Uterus (tissue), 4 donors: ENCODE measurements at places on chromosomes 2 and 18.

GRCh38 chr2:151056870-151057269 lies 204.8 kb downstream of the RBM43 start:
- DNase-seq = no peak

DNA sequence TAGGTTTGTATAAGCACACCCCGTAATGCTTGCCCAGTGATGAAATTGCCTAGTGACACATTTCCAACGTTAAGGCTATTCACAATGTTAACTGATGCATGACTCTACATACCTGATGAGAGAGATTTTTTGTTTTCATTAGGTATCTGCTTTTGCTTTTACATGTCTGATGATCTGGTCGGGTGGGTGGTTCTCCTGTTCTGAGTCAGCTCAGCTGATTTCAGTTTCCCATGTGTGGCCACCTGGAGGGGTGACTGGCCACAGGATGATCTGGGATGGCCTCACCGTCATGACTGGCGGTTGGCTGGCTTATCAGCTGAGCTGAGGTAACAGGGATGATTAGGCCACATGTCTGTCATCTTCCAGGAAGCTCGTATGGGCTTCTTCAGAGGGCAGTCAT lies 33.8 kb upstream of the ACYP2 start:
- no peak for DNase-seq

GRCh38 chr18:2471523-2471922 lies 99.8 kb downstream of the METTL4 start:
- no peak for DNase-seq

GRCh38 chr2:200798514-200798913 lies 13.2 kb upstream of the BZW1 start:
- no peak for DNase-seq

DNA sequence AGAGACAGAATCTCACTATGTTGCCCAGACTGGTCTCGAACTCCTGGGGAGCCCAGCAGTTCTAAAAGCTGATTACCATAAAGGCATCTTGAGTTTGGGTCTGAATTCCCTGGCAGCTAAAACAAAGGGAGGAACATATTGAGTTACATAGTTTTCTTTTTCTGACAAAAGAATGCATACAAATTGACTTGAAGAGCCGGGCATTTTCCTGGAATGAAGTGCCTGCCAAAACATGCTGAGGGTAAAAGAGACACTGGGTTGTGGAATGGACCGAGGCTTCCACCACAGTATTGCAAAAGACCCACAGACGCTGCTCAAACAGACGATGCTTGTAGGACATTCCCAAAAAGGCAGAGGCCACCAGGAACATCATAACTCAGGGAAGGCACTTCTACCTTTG lies 35.1 kb upstream of the ROCK2 start:
- DNase-seq = no peak

GRCh38 chr2:28439763-28440162 lies 47.1 kb downstream of the FOSL2 start:
- DNase-seq = no peak

DNA sequence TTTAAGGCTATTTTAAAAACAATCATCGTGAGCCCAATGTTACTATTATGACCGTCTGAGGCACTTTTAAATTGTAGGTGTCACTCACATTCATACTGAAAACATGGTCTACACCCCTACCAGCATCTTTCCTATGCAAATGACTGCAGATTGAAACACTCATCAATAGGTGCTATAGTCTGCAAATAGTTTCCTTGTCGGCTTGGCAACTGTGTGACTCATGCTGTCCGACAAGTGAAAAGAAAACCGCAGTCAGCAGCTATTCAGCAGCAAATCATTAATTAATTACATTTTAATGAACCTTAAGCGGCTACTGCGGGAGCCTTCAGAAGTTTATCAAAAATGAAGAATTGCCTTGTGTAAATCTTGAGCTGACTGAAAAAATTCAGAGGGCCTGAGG lies 134.4 kb downstream of the FIGN start:
- DNase-seq = no peak

GRCh38 chr2:20668451-20668850 lies 1.5 kb downstream of the GDF7 start:
- DNase-seq = no peak

DNA sequence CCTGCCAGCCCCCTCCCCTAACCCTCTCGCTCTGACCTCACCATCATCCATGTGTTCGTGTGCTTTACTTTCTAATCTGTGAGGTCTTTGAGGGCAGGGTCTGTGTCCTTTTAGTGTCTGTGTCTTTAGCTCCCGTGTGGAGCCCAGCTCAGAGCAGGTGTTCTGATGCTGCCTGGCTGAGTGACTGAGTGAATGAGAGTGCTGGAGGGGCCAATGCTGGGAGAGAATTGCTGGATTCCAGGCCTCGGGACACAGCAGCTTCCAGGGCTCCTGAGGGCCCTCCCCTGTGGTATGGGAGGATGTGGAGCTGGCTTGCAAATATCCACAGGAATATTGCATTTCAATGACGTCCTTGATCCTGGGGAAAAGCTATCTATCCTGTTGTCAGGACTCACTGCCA lies 160.6 kb downstream of the ANKRD30B start:
- no peak for DNase-seq

DNA sequence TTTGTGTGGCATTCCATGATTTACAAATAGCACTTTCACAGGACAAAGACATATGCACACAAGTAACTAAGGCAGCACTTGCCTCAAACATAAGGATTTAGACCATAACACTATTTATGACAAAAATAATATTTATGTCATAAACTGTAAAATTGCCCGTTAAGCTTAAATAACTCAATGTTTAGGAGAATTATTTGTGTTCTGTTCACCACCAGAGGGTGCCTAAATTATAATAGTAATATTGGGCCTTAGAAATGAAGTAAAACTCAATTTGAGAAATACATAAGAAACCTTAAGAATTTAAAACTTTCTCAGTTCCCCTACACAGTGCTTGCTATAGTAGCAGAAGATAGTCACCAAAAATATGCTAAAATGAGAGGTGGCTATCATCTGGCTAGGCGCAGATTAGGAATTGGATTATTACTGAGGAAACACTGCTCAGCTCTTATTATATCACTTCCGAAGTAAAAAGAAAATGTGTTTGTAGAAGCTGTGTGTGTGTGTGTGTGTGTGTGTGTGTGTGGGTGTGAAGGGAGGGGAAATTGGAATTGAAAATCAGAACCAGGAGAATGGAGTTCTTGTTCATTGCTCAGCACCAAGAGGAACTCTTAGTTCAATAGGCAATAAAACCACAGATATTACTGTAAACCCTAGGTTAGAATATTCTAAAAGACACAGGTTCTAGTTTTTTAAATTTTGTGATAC lies 4.9 kb upstream of the CHN1 start:
- no peak for DNase-seq

DNA sequence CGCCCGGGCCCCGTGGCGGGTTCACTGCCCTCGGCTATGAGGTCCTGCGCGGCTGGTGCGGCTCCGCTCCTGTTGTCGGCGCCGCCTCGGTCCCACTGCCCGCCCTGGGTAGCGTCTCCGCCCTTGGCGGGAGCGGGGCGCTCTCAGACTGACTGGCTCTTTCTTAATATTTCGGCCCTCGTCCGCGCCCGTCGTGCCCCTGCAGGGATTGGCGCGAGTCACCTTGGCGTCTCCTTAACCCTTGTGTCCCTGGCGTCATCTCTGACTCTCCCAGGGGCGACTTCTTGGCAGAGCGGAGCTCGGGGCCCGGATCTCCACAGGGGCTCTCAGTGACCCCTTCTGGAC lies 1.3 kb downstream of the PTMA start:
- DNase-seq = peak; percentile 45

- no peak for DNase-seq
Measured at GRCh38 chr2:104840156-104840555, 13.8 kb upstream of the POU3F3 start.

DNA sequence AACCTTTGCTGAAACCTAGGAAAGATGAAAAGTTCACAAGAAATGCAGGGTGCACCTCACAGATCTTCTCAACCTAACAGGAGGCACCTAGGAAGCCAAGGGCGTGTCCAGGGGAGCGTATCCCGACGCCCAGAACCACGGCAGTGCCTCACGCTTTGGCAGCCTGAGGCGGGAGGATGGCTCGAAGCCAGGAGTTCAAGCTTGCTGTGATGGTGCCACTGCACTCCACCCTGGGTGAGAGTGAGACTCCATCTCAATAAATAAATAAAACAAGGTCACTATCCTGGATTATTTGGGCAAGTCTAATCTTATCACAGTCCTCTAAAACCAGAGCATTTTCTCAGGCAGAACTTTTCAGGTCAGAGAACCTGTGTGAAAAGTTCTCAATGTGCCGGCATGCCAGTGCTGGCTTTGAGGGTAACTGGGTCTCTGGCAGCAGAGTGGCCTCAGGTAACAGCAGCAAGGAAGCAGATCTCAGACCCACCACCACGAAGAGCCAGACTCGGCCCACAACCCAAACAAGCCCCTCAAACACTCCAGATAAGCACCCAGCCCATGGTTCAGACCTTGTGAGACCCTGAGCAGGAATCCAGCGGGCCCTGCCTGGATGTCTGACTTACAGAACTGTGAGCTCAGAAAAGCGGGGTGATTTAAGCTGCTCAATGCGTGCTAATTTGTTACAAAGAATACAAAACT lies 11.7 kb downstream of the HSBP1L1 start:
- no peak for DNase-seq

DNA sequence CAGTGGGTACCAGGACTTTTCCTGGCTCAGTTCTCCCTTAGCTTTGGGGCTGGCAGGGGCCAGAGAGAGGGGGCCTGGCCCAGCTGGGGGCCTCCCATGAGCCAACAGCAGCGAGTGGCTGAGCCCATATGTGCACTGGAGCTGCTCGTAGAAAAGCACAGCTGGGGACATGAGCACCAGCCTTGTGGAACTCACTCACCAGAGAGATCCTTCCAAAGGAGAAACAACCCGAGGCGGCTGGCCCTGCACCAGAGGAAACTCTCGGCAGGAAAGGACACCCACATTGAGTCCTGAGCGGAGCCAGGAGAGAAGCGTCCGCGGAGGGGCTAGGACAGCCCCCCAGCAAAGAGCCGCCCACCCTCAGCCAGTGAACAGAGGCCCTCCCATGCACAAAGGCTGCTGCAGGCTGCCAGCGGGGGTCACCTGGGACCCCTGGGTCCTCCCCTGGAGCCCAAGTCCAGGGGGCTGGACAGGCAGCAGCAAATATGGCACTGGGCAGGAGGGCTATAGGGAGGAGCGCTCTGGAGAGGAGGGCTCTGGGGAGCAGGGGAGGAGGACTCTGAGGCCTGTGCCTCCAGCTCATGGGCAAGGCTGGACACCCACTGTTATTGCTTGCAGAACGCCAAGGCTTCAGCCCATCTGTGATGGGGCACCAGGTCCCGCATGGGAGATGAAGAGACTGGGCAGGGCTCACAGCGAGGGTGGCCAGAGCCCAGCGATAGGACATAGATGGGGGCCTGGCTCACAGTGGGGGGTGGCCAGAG lies 42.1 kb upstream of the SNED1 start:
- no peak for DNase-seq

DNA sequence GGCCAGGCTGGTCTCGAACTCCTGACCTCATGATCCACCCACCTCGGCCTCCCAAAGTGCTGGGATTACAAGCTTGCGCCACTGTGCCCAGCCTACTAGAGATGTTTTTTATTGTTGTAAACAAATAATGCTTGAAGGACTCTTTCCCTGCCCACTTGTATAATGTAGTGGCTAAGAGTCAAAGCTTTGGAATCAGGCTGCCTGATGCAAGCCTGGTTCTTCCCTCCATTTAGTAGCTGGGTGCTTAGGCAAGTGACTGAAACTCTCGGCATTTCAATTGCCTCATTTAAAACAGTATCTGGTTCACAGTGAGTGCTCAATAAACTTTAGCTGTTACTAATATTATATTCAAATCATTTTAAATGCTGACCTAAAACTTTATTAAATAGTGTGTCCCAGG lies 264.0 kb upstream of the FBXO11 start:
- no peak for DNase-seq

DNA sequence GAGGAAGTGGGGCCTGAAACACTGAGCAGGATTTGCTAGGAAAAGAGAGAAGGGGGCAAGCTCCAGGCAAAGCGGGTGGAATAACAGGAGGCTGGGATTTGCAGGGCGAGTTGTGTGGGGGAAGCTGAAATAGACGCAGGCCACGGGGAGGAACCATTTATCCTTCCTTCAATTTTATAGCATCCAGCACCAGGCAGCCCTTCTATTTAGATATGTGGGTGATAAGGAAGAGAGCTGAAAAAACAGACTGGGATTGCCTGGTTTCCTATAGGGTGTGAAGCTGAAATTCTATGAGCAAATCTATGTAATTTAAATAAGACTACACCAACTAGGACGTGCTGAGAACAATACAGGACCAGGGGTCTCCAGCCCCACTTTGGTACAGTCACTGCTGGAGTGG lies 132.0 kb upstream of the REV1 start:
- no peak for DNase-seq

DNA sequence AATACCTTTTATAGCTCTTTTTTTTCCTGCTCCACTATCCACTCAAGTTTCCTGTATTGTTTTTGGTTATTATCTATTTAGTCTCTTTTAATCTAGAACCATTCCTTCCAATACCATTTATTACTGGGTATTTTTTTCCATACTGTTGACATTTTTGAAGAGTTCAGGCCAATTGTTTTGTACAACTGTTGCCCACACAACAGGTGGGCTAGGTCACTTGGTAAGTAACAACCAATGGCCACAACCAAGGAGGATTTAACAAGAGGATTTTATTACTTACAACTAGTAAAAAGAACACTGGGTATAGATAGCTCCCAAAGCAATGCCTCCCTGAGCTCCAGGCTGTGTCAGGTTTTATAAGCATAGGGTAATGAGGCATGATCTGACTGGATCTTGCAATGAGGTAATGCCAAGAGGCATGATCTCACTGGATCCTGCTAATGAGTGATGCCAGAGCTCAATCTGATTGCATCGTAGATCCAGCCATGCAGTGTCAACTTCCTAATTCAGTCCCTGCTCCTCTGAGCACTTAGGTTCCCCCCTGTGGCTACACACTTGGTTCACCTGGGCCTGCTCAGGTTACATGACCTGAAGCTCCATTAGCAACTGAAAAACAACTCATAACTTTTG lies 7.1 kb upstream of the CEP68 start:
- DNase-seq = no peak

DNA sequence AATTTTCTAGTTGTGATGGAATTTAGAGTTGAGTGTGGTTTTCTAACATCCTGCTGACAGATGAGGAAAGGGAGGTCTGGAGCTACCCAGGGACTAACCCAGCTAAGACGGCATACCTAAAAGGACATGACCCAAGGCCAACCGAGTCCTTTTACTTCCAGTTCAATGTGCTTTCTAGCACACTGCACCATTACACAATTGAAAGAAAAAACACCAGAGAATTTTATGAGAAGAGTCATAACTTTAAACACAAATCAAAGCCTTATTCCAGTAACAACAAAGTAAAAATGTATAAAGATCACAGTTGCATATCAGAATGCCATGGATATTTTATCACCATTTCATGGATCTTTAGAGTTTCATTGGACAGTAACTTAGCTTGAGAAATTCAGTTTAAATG lies 480.3 kb downstream of the MEIS1 start:
- no peak for DNase-seq
